ENCODE measurements at places on chromosomes 12 and 14. TPM values are rescaled to one million over a fixed set of nuclear protein-coding genes. Genes with fewer than 3 reads are reported as not detected.

Gene WNT5B
- total RNA-seq, result 14.0 TPM

GRCh38 chr14:103801459-103801858 is 45.9 kb downstream of the PPP1R13B start:
- H3K27me3 ChIP-seq, result peaks cover under 1% of the 10 kb centered on the region
- no peak for DNase-seq

Gene TCL1B
- total RNA-seq, result not detected

GRCh38 chr14:73492043-73492552 is 1.4 kb downstream of the RIOX1 start:
- no peak overlapping the region for H3K27ac ChIP-seq
- peaks cover 46% of the 10 kb centered on the region for H3K4me1 ChIP-seq
- H3K36me3 ChIP-seq, result no peaks in the 10 kb centered on the region

Gene IL26
- not detected for total RNA-seq

DNA sequence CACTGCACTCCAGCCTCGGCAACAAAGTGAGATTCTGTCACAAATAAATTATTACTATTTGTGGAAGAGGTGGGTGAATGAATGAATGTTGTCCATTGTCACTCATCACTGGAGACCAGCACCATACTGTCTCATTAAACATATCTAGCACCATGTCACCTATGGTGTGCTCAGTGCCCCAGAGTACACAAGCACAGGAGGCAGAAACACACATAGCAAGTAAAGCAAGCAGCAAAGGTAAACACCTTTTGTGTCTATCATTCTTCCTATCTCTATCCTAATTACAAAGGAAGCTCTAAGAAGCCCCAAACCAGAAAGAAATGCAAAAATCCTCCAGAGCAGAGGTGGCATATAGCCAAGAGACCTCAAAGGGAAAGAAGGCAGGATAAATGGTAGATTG is 9.2 kb downstream of the ERO1A start:
- peaks cover 9% of the 10 kb centered on the region for H3K4me1 ChIP-seq
- no peaks in the 10 kb centered on the region for H3K36me3 ChIP-seq
- H3K27ac ChIP-seq, result no peak overlapping the region

Gene CLEC6A
- not detected for total RNA-seq
